ENCODE measurements at places on chromosomes 2 and 18.

GRCh38 chr2:233811732-233812131 lies 33.6 kb downstream of the MROH2A start:
- DNase-seq = no peak

- DNase-seq = no peak
These were observed 8.1 kb downstream of the VIT start for GRCh38 chr2:36704475-36705150.

GRCh38 chr2:95275151-95275515 lies 884 bp downstream of the PROM2 start:
- no peak for DNase-seq

DNA sequence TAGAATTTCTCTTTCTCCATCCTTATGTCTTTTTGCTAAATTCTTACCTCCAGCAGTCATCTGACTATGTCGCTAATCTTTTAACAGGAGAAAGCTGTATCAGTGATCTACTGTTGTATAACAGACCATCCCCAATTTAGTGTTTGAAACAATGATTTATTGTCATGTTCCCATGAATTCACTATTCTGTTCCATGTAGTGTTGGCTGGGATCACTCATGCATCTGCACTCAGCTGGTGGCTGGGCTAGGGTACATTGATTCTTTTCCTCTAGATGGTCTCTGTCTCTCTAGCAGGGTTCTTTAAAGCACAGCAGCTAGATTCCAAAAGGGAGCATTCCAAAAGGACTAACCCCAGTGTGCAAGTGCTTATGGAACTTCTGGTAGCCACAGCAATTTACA lies 184.2 kb upstream of the FANCL start:
- no peak for DNase-seq

DNA sequence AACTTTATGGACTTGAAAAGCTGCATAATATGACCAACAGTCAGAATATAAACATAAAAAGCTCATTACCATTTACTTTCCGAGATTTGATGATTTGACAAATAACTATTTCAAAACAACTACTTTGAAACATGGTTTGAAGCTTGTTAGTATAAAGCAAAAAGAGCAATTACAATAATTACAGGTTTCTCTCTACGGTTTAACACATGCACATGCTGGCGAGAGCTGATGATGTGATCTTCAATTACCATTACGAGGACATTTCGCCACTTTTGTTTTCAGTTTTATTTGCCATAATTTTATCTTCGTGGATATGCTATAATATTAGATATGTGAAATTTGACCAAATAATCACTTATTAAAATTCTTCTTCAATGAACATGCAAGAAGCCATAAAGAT lies 270.1 kb downstream of the TCF4 start:
- no peak for DNase-seq

DNA sequence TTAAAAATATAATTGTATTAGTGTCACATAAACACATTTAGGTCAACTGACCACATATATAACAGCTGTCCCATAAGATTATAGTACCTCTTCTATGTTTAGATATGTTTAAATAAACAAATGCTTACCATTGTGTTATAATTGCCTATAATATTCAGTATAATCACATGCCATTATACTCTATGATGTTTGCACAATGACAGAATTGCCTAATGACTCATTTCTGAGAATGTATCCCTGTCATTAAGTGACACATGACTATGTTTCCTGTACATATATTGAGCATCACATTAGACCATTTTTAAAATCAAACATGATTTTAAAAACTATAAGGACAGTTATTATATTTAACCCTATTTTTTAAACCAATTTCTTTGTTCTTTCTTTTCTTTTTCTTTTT lies 89.8 kb downstream of the HS6ST1 start:
- no peak for DNase-seq

- DNase-seq = no peak
These were observed 11.3 kb downstream of the SCTR start for GRCh38 chr2:119512946-119513345.
